ENCODE measurements at places on chromosomes 16 and 17.

GRCh38 chr16:3454093-3454492, 10.6 kb downstream of the NAA60 start:
- peaks cover 19% of the 10 kb centered on the region for H3K36me3 ChIP-seq
- peaks cover 7% of the 10 kb centered on the region for H3K4me1 ChIP-seq
- H3K27ac ChIP-seq: no peak overlapping the region
- no peak for DNase-seq
- no peak overlapping the region for H3K4me3 ChIP-seq
- no peaks in the 10 kb centered on the region for H3K27me3 ChIP-seq

DNA sequence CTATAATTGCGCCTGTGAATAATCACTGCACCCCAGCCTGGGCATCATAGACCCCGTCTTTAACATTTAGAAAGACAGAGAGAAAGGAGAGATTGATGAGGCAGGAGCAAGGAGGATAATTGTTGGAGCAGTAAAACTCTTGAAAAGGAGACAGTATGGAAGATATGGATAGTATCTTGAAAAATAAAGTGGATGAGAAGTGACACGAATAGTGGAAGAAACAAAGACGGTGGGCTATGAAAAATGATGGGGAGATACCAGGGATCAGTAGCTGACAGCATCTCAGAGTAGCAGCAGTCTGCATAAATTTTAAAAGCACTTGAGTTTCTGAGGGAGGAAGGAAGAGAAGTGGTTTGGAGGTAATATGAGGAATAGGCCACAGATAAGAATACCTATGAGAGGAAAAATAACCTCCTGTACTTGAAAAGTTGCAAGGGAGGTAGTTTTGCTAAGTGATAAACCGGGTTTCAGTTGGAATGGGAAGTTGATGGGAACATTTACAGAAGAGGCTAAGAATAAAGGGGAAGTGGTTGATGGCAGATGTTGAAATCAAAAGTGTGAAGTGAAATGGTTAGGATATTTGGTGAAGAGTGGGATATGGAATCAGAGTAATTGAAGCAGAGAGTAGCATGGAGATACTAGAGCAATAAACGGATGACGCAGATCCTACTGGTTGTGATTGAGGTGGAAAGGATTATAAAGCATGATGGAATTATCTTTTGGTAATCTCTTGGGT, 1.8 kb upstream of the PPM1D start:
- H3K4me3 ChIP-seq: peak overlapping the region; percentile 5
- no peak for DNase-seq
- peaks cover 24% of the 10 kb centered on the region for H3K4me1 ChIP-seq
- H3K36me3 ChIP-seq: peaks cover 20% of the 10 kb centered on the region

DNA sequence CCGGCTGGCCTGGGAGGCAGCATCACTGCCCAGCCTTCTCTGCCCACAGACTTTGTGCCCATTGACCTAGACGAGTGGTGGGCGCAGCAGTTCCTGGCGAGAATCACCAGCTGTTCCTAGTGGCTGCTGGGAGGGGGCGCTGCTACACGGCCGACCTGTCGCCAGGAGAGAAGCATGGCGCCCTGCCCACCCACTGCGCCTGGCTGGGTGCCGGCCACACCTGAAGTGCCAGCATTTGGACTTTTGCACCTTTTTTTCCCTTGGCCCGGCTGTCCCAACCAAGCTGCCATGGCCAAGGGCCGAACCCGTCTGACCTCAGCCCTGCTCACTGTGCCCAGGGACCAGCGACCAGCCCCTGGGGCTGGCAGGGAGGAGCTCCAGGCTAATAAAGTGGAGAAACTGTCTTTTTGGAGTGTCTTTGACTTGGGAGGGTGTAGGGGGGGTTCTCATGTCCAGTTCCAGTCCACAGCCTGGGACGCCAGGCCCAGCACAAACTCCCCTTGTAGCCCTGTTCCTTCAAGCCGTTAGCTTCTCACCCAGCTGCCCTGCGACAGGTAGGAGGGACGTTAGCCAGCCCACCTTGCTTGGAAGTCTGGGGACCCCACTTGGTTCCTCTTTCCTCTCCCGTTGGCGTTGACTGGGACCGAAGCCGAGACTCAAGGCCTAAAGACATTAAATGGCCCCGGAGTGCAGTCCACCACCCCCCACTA, 939 bp upstream of the WDR90 start:
- H3K4me3 ChIP-seq: peak overlapping the region; percentile 67
- peak overlapping the region; percentile 53 for H3K27ac ChIP-seq
- H3K4me1 ChIP-seq: peaks cover 7% of the 10 kb centered on the region

- no peak for DNase-seq
- H3K27ac ChIP-seq: no peak overlapping the region
- H3K36me3 ChIP-seq: peaks cover 1% of the 10 kb centered on the region
- H3K4me3 ChIP-seq: no peak overlapping the region
- H3K27me3 ChIP-seq: no peaks in the 10 kb centered on the region
Observed at GRCh38 chr16:53717577-53717976, 13.6 kb downstream of the FTO start.

DNA sequence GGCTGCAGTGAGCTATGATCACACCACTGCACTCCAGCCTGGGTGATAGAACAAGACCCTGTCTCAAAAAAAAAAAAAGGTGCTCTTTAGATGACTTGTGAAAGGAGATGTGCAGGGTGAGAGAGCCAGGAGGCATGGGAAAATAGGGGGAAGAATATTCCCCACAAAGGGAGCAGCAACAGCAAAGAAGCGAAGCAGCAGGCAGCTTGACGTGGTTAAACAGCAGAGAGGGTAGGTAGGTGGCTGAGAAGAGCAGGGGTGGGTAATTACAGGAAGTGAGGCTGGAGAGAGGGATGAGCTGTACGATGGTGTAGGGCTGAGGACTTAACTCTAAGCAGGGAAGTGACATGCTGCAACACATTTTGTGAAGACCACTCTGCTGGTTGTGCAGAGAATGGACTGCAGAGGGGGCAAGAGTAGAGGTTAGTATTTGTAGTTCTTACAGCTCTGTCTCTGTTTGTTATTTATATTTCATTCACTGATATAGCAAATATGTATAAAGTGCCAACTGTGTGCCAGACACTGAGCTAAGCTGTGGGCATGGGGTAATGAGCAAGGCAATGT, 1.6 kb downstream of the HEATR3 start:
- H3K4me1 ChIP-seq: peaks cover 36% of the 10 kb centered on the region
- no peaks in the 10 kb centered on the region for H3K27me3 ChIP-seq
- peak; percentile 18 for DNase-seq
- H3K27ac ChIP-seq: peak overlapping the region; percentile 64

GRCh38 chr16:87012954-87013938, 303.9 kb downstream of the C16orf95 start:
- no peaks in the 10 kb centered on the region for H3K4me1 ChIP-seq
- H3K4me3 ChIP-seq: no peak overlapping the region
- peaks cover 11% of the 10 kb centered on the region for H3K27me3 ChIP-seq
- H3K36me3 ChIP-seq: no peaks in the 10 kb centered on the region
- H3K27ac ChIP-seq: no peak overlapping the region
- no peak for DNase-seq

DNA sequence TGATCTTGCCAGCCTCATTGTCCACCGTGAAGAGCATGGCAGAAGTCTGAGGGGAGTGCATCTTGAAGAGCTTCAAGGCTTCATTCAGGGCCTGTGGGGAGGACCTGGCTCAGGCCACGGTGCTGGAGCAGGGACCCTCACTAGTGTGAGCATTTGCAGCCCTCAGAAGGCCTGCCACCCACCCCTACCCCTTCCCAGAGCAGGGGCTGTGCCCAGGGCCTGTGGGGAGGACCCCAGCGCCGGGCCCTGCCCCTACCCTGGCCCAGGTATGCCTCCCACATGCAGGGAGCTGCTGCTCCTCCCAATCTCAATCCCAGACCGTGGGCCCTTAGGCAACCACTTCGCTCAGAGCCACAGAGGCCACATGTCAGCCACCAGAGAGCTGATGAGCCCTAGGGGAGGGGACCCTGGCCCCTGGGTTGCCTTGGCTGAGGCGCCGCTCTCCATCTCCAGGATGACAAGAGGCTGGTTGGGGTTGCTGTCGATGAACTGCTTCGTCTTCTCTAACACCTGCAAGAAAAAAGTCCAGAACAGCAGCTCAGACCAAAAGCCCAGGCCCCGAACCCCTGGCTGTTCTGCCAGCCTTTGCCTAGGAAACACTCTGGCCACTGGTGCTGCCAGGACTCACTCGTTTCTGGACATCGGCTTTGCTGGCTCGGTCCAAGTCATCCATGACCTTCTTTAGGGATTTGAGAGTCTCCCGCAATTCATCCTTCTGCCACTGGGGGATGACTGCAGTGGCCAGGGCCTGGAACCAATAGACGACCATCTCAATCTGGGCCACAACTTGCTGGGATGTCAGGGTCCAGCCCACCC, 1.8 kb upstream of the EXOSC6 start:
- H3K36me3 ChIP-seq: peaks cover 25% of the 10 kb centered on the region
- no peak for DNase-seq
- H3K27me3 ChIP-seq: no peaks in the 10 kb centered on the region
- H3K4me3 ChIP-seq: no peak overlapping the region
- no peaks in the 10 kb centered on the region for H3K4me1 ChIP-seq

- no peak overlapping the region for H3K4me3 ChIP-seq
- peaks cover 20% of the 10 kb centered on the region for H3K4me1 ChIP-seq
- DNase-seq: no peak
Observed at GRCh38 chr16:80682421-80683070, 121.9 kb downstream of the CDYL2 start.

DNA sequence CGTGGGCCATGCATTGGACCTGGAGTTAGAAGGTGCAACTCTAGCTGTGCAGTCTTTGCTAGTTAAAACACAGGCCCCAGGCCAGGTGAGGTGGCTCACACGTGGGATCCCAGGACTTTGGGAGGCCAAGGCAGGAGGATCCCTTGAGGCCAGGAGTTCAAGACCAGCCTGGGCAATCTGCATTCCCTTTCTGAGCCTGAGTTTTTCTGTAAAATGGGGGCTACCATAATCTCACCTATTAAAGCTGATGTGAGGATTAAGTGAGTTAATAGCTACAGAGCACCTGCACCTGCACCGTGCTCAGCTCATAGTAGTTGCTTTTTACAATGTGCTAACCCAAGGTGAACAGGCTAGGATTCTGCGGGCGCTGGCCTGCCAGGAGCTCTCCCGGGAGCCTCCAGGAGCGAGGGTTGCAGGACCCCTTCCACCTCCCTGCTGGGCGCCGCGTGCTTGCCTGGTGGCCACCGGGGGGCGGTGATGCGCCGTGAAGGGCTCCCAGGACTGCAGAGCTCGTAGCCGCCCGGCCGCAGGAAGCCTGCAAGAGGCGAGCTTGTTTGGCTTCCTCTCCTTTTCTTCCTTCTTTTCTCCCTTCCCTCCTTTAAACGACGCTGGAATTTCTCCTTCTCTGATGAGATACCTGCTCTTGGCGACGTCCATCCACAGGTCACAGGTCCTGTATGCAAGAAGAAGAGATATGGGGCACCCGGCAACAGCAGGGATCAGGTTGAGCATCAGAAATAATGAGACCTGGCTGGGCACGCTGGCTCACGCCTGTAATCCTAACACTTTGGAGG, 51.3 kb downstream of the ZFP90 start:
- no peaks in the 10 kb centered on the region for H3K27me3 ChIP-seq
- peaks cover 5% of the 10 kb centered on the region for H3K4me1 ChIP-seq
- H3K4me3 ChIP-seq: no peak overlapping the region
- peaks cover 2% of the 10 kb centered on the region for H3K36me3 ChIP-seq
- H3K27ac ChIP-seq: peak overlapping the region; percentile 19

DNA sequence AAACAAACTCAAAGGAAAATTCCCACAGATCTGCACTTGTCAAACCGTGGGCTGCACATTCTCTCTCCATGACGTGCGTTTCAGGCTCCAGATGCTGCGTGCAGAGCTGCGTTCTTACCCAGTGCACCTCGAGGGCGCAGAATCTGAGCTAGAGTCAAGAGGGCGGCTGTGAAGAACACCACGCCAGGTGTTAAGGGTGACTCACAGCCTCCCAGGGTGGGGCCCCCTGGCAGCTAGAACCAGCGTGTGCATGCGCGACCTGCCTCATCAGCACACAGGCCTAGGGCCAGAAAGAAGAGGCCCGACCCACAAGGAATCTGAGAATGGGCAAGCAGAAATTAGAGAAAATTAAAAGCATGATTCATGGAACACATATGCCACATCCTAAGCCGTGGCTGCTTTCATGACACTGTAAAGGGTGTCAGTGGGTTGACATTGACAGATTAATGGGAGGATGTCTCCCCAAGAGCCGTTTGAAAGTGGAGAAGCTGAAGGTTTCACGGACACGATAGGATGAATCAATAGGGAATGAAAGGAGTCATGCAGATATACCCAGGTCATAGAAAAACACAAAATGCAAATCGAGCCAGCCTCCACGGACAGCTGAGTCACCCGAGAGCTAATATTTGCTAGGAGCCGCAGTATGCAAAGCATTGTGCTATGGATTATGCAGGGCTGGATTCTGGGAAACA, 29.0 kb downstream of the MARCHF10 start:
- H3K4me1 ChIP-seq: no peaks in the 10 kb centered on the region
- no peak overlapping the region for H3K27ac ChIP-seq
- H3K36me3 ChIP-seq: no peaks in the 10 kb centered on the region
- DNase-seq: no peak

DNA sequence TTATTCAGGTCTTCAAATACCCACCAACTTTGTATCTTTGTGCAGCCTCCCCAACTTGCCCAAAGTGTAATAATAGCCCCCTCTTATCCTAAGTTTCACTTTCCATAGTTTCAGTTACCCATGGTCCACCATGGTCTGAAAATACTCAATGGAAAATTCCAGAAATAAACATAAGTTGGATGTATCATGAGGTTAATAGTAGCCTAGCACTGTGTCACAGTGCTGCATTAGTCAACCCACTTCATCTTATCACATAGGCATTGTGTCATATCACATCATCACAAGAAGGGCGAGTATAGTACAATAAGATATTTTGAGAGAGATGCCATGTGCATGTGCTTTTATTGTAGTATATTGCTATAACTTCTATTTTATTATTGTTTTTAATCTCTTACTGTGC, 21.9 kb downstream of the OMG start:
- H3K27me3 ChIP-seq: no peaks in the 10 kb centered on the region
- peaks cover 2% of the 10 kb centered on the region for H3K36me3 ChIP-seq

DNA sequence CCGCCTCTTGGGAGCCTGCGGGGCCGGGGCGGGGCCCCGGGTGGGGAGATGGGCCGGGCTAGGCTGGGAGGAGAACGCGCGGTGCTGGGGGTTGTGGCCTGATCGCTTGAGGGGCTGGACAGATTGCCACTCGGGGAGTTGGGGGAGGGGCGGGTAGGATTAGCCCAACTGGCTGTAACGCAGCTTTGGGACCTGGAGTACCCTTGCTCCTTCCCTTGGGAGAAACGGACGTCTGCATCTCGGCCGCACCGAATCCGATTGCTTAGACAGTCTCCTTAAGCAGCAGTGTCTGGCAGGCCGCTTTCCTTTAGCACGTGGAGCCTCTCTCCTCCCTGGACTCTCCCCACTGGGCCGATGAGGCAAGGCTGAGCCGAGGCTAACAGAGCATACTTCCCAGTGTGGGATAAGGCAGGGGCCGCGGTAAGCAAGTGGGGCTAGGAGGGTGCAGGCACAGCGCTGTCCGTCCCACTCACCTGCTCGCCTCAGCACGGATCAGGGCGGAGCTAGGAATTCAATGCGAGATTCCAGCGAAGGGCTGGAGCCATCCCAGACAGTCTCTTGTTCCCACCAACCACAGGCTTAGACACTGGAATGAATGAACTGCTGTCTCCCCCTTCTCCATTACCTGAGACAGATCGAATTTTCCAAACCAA, 540 bp upstream of the ACLY start:
- peak overlapping the region; percentile 78 for H3K27ac ChIP-seq
- DNase-seq: no peak
- H3K27me3 ChIP-seq: no peaks in the 10 kb centered on the region
- H3K36me3 ChIP-seq: peaks cover 6% of the 10 kb centered on the region

Measured in central memory CD8-positive, alpha-beta T cell (primary cell).